ENCODE measurements at places on chromosomes 3 and 15.

- peak; percentile 93 for DNase-seq
Measured at GRCh38 chr15:92069308-92070250, 216.1 kb downstream of the SLCO3A1 start.

GRCh38 chr3:149625795-149626194 lies 32.0 kb downstream of the WWTR1 start:
- DNase-seq = peak; percentile 87

GRCh38 chr3:106692624-106693023 lies 684.6 kb upstream of the CCDC54 start:
- no peak for DNase-seq

DNA sequence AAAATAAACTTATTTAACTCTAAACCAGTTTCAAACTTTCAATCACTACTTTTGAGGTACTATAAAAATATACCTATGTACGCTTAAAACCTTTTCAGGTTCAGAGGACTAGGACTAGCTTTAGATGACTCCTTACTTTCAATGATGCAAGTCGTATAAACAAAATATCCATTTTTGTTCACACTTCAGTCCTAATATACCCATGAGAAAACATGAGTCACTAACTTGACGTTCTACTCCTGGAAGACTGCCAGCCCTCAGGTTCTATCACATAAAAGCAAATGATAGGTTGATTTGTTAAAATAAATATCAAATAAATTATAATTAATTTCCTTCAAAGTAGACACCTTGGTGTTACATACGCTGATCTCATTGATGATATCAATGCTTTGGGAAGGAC lies 10.6 kb upstream of the P3H2 start:
- peak; percentile 45 for DNase-seq

GRCh38 chr3:60841355-60841754 lies 409.9 kb downstream of the FHIT start:
- peak; percentile 35 for DNase-seq

- DNase-seq = no peak
Measured at GRCh38 chr15:92100301-92100700, 246.8 kb downstream of the SLCO3A1 start.

DNA sequence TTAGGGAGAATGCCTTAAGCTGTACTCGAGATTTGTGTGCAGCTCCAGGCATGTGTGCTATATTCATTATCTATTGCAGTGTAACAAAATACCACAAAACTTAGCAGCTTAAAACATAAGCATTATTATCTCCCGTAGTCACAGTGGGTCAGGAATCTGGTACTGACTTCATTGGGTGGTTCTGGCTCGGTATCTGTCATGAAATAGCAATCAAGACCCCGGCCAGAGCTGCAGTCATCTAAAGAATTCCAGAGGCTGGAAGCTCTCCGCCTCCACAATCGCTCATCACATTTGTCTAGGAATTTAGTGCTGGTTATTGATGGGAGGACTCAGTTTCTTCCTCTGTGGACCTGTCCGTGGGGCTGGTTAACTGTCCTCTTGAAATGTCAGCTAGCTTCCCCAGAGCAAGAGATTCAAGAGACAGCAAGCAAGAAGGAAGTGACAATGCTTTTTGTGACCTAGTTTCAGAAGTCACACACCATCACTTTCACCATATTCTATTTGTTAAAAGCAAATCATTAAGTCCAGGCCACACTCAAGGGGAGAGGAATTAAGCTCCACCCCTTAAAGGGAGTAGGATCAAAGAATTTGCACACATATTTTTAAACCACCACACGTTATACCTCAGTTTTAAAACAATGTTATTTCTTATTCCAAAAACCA lies 76.1 kb downstream of the TOP2B start:
- DNase-seq = no peak

DNA sequence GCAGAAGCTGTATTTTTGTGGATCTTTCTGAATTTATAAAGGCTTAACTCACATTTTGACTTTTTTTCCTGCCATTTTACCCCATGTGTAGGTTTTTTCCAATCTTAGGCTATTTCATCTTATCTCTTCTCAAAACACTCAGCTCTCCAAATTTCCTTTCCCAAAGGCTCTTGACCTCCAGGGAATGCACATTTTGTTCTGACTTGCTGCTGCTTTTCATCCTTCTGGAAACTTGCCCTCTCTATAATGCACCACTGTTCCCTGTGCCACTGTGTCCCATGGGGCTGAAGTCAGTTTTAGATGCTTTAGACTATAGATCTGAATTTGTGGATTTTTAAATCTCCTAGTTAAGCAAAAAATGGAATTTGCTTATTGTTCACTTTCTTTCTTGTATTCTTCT lies 9.1 kb downstream of the PYDC2 start:
- DNase-seq = no peak

DNA sequence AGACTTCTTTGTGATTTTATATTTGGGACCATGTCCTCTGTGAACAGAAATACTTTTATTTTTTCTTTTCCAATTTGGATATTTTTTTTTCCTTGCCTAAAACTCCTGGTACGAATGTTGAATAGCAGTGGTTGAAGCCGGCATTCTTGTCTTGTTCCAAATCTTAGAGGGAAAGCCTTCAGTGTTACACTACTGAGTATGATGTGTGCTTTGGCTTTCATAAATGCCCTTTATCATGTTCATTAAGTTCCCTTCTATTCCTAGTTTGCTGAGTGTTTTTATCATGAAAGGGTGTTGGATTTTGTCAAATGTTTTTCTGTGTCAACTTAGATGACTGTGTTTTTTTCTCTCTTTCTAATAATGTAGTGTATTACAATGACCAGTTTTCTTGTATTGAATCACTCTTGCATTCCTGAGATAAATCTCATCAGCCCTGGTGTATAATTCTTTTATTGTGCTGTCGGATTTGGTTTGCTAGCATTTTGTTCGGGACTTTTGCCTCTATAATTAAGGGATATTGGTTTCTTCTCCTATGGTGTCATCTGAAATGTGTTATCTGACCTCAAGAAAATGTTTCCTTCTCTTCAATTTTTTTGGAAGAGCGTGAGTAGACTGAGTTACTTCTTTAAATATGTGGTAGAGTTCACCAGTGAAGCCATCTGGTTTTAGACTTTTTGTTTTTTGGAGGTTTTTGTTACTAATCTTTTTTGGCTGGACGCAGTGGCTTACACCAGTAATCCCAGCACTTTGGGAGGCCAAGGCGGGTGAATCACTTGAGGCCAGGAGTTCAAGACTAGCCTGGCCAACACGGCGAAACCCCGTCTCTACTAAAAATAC lies 33.3 kb downstream of the MAP1A start:
- no peak for DNase-seq
